ENCODE measurements at places on chromosomes 11 and 22.
A peak's percentile ranks its signal among the peaks of the same experiment; 100 is the strongest.

- no peak for DNase-seq
Observed at GRCh38 chr22:40452730-40453487, 82.5 kb downstream of the SGSM3 start.

DNA sequence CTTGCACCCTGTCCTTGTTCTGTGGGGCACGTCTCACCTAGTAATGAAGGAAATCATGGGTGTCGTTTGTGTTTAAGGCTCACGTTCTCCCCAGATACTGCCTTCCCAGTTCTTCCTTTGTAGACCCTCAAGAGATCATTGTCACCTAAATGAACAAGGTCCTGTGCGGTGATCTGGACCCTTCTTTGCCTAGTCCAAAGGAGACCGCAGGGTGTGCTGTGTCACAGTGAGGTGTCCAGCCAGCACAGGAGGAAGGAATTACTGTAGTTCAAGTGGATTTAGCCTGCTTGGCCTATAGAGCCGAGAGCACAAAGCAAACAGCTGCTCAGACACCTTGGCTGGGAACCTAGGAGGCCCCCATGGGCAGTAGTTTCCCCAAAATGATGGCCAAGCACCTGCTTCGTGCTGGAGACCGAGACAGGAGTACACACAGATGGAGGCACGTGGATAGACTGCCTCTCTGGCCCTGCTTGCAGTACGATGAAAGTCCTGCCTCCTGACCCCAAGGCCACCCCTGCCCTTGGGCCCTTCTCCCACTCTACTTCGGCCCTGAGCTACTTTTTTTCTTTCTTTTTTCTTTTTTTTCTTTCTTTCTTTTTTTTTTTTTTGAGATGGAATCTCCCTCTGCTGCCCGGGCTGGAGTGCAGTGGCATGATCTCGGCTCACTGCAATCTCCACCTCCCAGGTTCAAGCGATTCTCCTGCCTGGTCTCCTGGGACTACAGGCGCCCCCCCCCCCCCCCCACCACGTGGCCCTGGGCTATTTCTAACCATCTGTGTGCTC lies 19.4 kb upstream of the PPFIA1 start:
- DNase-seq, result no peak

GRCh38 chr22:20239676-20240446 lies 28.3 kb downstream of the RTN4R start:
- no peak for DNase-seq

DNA sequence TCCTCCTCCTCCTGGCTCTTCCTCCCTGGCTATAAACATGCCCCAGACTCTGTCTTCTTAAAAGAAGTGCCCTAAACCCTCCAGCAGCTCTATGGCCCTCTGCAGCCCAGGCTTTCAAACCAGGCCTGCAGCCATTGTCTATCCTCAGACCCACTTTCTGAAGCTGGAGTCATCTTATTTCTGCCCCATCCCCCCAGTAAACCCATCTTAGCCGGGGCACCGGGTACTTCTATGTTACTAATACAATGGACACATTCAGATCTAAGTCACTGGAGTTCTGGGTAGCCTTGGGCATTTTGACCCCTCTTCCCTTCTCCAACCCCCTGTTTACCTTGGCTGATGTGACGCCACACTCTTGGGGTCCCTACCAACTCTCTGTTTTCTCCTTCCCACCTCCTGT lies 29.7 kb upstream of the CACNG2 start:
- no peak for DNase-seq

DNA sequence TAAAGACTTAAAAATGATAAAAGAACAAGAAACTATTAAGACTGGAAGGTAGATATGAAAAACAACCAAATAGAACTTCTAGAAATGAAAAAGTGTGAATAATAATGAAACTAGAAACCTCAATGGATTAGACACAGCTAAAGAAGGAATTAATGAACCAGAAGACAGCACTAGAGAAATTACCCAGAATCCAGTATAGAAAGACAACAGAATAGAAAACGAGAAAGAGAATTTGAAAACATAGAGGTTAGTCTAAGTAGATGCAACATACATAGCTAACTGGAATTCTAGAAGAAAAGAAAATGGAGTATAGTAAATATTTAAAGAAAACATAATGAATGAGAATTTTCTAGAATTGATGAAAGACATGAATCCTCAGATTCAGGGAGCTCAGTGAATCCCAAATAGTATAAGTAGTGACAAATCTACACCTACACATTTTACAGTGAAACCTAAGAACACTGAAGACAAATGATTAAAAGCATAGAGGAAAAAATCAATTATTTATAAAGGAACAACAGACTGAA lies 111.9 kb downstream of the PARVA start:
- no peak for DNase-seq

- no peak for DNase-seq
Observed at GRCh38 chr11:19660076-19660475, 52.6 kb upstream of the NAV2 start.

DNA sequence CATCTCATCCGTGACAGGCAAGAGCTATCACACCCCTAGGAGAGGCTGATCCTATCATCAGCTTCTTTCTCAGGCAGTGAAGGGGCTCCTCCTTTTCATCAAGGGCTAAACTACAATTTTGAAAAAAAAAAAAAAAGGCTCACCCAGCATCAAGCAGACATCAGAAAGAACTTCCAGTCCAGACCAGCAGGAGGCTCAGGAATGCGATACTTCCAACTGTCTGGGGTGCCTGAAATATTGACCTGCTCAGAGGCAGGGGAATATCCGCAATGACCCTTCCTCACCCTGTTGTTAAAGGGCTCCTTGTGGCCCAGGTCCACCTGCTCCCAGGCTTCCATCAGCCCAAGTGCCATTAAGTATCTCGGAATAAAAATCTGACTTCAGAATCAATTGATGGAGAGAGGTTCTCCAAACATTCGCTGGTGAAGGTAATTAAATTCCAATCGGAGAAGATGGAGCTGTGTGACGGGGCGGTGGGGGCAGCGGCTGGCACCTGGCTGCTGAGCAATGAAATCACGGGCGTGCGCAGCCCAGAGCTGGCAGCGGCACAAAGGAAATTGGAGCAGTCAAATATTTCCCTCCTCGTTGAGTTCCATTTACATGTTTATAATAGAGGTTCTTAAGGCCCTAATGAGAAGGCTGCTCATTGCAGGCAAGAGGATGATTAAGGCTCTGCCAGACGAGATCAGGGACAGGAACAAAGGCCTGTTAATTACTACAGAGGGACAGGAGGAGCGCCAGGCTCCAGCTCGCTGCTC lies 69.0 kb upstream of the THY1 start:
- no peak for DNase-seq

DNA sequence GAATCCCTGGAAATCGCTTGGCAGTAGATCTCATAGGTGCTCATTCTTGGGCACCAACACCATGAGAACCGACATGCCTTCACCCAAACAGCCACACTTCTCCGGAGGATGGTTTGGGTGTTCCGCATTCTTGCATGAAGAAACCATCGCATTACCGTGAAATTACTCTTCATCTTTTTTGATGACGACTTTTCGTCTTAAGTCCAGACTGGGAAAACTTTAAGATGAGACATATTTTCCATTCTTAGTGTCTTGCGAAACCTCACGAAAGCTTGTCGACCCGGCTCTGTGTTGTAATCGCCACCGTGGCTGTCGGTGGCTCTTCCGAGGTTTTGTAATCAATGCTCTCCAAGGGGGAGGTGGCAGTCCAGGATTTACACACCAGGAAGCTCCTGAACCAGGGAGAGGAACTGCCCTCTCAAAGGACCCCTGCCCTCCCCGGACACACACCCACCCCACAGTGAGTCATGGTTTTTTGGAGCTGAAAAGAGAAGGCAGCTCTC lies 1.7 kb downstream of the TOM1 start:
- no peak for DNase-seq

DNA sequence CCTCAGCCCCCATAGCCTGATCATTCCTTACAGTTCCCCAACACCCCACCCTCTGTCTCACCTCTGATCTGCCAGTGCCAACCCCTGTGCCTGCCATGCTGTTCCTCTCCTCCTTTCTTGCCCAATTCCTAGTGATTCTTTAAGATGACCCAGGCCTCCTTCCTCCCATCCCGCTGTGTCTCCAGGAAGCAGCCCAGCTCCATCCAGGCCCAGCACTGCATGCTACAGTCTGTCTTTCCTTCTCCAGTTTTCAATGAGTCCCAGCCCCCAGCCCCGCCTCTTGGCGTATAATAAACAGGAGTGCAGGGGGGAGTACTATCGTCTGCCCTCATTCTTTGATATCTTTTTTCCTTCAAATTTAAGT lies 12.3 kb downstream of the LTBP3 start:
- no peak for DNase-seq

- peak; percentile 43 for DNase-seq
Observed at GRCh38 chr11:9972989-9973388, 309.1 kb downstream of the SWAP70 start.

DNA sequence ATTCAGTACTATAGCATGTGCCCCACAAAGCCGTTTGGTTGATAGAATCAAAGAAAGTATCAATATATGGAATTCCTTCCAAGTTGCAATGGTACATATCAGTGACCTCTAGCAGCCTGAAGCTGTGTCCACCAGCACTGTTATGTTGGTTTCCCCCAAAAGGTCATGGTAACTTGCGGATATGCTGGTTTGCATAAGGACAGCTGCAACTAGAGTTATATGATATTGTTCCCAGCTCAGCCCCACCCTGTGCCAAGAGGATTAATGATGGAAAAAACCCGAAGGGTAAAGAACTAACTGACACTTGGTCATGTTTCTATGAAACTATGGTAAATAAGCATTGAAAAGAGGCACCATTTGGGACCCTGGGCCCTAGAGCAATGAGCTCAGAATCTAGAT lies 93.5 kb downstream of the PDHX start:
- no peak for DNase-seq

DNA sequence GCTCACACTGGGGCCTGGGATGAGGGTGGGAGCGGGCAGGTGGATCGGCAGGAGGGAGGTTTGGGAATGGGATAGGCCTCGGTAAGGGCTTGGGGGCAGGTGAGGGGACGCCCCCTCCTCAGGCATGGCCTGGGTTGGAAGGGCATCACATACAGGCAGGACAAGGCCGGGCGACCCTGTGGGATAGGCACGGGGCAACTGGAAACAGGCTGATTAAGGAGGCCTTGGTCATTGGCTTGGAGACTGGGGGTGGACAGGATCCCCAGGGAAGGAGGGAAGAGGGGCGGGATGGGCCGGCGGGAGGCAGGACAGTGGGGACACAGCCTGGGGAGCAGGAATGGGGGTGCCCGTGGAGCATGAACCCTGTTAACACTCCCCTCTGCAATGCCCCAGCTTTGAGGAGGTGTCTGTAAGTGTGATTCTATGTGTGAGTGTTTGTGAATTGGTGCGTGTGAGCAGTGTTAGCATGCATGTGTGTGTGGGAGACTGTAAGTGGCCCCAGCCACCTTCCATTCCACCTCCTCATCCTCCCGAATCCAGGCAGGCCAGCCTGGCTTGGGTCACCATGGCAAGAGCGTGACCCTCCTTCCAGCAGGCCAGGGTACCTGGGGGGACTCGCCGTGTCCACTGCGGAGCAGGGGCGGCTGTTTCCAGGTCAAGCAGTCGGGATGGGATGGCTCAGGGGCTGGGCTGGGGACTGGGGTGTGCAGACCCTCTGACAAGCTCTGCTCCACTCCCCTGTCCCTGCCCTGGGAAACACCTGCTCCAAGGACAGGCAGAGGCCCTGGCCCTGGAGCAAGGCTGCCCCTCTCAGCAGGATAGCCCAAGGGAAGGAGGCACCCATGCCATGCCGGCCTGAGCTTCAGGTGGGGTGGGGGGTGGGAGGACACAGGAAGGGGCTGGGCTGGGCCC lies 3.4 kb upstream of the PIM3 start:
- no peak for DNase-seq

DNA sequence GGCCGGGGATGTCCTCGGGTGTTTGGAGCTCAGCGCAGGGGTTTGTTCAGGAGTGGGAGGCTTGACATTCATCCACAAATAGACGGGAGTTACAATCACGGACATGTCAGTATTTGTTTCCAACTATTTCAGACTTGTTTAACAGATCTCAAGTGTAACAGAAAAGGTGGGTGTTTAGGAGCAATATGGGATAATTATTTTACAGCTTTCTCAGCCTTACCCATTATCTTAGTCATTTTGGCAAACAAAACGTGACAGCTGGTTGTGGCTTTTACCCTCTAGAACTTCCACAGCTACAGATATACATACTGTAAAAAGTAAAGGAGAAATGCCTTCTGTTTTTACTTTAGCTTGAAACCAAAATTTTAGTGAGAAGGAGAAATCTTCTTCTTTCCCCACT lies 178.7 kb upstream of the TMEM45B start:
- no peak for DNase-seq

- DNase-seq, result no peak
Observed at GRCh38 chr11:12518606-12519385, 141.4 kb downstream of the PARVA start.

DNA sequence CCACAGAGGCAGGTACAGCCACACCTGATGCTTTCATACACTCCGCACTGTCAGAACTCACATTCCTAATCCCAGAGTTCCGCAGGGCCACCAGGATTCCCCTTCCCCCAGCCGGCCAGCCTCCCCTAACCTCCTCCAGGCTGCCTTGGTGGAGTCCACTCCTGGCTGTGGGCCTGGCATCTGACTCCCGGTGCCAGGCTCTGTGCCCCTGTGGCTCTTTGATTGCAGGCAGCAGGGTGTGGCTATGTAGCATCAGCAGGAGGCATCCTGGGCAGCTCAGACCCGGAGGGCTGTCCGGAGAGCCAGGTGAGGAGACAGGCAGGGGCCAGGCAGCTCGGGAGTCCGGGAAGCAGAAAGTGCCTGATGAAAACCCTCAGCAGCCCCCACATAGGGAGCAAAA lies 1432.9 kb downstream of the BRD1 start:
- no peak for DNase-seq

DNA sequence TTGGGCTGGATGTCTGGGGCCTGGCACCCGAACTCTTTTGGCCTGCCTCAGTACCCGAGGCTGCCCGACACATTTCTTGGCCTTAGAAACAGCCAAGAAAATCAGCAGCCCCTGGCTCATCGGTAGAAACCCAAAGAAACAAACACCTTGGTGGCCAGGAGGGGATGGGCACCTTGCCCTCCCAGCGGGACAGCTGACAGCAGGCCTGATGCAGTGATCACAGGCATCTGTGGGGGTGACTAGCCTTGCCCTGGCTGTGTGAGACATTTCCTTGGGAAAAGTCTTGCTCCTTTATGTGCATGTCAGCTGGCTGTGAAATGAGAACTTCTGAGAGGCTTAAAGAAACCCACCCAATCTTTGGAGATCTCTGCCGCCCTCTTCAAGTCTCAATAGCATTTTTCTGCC lies 60.9 kb downstream of the SMIM38 start:
- no peak for DNase-seq

- no peak for DNase-seq
Observed at GRCh38 chr11:72673284-72673942, 809 bp downstream of the PDE2A start.

DNA sequence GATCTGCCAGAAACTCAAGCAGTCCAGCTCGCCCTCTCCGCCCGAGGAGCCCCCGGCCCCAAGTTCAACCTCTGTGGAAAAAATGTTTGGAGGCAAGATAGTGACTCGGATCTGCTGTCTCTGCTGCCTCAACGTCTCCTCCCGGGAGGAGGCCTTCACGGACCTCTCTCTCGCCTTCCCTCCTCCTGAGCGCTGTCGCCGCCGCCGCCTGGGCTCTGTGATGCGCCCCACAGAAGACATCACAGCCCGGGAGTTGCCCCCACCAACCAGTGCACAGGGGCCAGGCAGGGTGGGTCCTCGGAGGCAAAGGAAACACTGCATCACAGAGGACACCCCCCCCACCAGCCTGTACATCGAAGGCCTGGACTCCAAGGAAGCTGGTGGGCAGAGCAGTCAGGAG lies 20.8 kb downstream of the USP35 start:
- DNase-seq, result peak; percentile 8

Measured in activated naive CD4-positive, alpha-beta T cell treated with anti-CD3 and anti-CD28 coated beads, Interleukin-2, amount 10 ng/mL, durations not matched to agents 7 days and 5 days (primary cell).